Ovary (tissue), 10 donors: ENCODE measurements at places on chromosomes 3 and 15. TPM values are rescaled to one million over a fixed set of nuclear protein-coding genes. Genes with fewer than 3 reads are reported as not detected.

The PCOLCE2 gene
- 3.2 TPM for polyA plus RNA-seq

- no peak for DNase-seq
These were observed 20.9 kb upstream of the MUC20 start for GRCh38 chr3:195699860-195700259.

DNA sequence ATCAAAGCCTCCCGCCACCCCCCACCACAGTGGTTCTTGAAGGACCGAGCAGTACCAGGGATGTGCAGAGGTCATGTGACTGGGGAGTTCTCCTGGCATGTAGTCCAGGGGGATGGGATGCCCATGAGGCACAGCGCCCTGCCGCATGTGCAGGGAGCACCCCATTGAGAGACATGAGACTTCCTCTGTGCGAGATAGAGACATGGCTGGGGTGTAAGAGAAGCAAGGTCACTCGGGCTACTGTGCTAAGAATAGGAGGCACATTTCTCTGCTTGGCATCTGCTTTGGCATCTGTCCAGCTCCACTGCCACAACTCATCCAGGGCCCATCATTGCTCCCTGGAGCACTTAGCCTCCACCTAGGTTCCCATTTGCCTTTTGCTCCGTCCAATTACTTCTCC, 2.4 kb upstream of the CYP1A1 start:
- DNase-seq: no peak

DNA sequence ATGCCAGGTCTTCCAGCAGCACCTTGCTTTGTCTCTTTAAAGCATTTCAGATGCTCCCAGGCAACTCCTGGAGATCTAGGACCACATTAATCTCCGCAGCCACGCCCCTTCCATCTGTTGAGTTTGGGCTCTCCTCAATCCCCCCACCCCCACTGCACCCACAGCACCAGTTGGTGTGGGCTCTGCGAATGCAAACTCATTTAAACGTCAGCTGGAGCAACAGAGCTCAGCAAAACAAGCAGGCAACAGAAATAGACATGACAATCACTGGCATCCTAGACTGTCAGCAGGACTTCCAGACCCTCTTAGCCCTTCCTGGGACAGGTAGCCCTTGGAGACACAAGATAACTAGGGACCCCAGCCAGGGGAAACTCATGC, 106.9 kb downstream of the LSM3 start:
- DNase-seq: no peak

GRCh38 chr3:12999147-13000140, 73.8 kb downstream of the IQSEC1 start:
- no peak for DNase-seq

GRCh38 chr15:62793752-62794144, 248.8 kb upstream of the TPM1 start:
- DNase-seq: no peak

- DNase-seq: no peak
These were observed 124.7 kb downstream of the WNT5A start for GRCh38 chr3:55362210-55362960.

GRCh38 chr15:74863239-74864056, 9.7 kb downstream of the SCAMP2 start:
- no peak for DNase-seq

- no peak for DNase-seq
These were observed 125.0 kb downstream of the ZNF280D start for GRCh38 chr15:56608140-56608778.

DNA sequence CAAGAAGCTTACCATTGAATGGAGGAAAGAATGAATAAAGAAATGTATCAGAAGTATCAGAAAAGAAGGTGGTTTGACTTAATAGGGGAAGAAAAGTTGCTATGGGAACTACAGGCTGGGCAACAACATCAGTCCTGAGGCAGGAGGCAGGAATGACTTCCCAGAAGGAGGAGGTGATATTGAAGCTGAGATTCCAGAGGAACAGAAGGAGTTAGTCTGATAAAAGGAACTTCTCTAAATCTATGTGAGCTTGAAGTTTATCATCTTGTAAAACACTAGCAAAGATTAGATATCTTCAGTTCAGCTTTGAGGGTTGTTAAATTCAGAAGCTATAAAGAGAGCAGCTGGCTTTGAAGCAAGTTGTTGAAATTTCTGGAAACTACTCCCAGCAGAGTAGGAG, 213.3 kb upstream of the THRB start:
- no peak for DNase-seq

The CNTN6 gene
- 0.04 TPM for polyA plus RNA-seq

The C3orf85 gene
- polyA plus RNA-seq: not detected

The IL5RA gene
- 0.63 TPM for polyA plus RNA-seq

The SAMD7 gene
- polyA plus RNA-seq: not detected

GRCh38 chr3:115912372-115912771, 289.1 kb downstream of the GAP43 start:
- peak; percentile 28 for DNase-seq

- DNase-seq: no peak
These were observed 174.7 kb downstream of the IGF1R start for GRCh38 chr15:98823012-98823458.

- DNase-seq: peak; percentile 22
These were observed 309.2 kb downstream of the MAGI1 start for GRCh38 chr3:65729555-65729954.

GRCh38 chr3:129614927-129615363, 8.5 kb upstream of the PLXND1 start:
- DNase-seq: no peak

The GOLGA8T gene
- polyA plus RNA-seq: 0.17 TPM

DNA sequence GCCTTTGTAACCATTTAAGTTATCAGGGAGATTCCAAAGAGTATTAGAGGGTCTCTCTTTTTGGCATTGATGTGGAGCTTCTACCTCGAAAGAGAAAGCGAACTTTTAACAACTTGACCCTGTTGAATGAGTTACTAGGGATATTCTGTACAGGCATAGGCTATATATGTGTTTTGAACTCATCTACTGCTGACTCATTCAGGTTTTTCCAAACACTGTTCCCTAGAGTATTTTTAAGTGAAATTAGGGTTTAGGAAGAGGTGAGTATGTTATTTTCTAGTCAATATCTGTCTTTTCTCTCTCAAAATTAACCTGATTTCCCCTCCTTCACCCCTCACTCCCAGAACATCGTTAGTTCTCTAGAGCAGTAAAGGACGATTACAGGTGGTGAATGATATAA, 228.1 kb upstream of the C2CD4B start:
- no peak for DNase-seq

DNA sequence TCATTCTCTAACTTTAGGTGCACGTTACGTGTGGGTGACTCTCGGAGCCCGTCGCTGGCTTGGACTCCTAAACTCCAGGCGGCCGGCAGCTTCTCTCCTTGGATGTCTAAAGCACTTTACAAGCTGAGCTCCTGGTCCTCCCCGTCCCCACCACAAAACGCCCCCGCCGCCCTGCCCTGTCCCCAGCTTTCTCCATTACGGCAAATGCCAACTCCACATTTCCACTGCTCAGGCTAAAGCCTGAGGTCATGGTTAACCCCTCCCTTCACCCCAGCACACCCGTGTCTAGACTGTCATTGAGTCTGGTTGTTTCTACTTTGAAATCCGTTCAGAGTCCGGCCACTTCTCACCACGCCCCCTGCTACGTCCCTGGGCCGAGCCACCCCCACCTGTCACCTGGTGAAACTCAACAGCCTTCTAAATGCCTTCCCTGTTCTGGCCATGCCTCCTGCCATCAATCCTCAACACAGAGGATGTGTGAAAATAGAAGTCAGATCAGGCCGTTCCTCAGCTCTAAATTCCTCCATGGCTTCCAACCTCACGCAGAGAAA, 8.1 kb upstream of the PCSK6 start:
- DNase-seq: no peak

The TMEM39A gene
- 12.9 TPM for polyA plus RNA-seq

GRCh38 chr3:197787412-197787811, 3.6 kb upstream of the LRCH3 start:
- no peak for DNase-seq

- no peak for DNase-seq
These were observed 47.2 kb downstream of the CCDC12 start for GRCh38 chr3:46929324-46929723.

GRCh38 chr3:24232784-24233183, 261.9 kb downstream of the THRB start:
- no peak for DNase-seq

- no peak for DNase-seq
These were observed 21.0 kb downstream of the BOC start for GRCh38 chr3:113232342-113232741.

The CPEB1 gene
- 6.7 TPM for polyA plus RNA-seq

- no peak for DNase-seq
These were observed 89.6 kb downstream of the TM4SF4 start for GRCh38 chr3:149564079-149564478.

- DNase-seq: no peak
These were observed 231.2 kb upstream of the CADM2 start for GRCh38 chr3:84727616-84728015.

DNA sequence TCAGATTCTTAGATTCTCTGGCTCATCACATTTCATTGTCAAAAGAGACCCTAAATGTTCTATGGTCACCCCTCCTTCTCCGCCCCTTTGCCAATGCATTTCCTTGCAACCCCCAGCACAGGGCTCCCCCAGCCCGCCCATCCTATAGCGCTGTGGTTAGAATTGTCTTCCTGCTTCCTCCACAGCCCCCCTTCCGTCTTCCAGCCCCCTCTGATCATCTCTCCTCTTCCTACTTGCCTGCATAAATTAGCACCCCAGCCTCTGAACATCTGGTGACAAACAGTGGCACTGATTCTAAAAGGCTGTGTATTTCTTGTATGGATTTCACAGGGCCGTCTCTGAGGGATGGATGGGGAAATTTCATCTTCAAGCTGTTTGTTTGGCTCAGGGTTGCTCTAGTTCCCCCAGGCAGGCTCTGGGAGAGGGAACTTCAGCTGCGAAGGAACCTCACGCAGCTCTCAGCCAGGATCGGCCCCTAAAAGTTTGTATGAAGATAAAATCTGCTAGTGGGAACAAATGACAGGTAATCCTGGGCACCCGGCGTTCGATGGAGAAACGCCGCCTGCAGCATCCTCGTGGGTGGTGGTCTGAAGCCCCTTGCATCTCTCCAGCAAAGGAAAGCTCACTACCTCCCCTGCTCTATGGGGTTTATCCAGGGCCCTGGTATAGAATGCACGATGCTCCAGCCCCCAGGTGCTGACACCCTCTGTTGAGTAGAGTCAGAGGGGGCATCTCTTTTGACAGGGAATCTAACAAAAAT, 83.0 kb downstream of the WNT7A start:
- no peak for DNase-seq

The CRTC3 gene
- 86.7 TPM for polyA plus RNA-seq

GRCh38 chr3:49724586-49724985, 835 bp upstream of the GMPPB start:
- no peak for DNase-seq

DNA sequence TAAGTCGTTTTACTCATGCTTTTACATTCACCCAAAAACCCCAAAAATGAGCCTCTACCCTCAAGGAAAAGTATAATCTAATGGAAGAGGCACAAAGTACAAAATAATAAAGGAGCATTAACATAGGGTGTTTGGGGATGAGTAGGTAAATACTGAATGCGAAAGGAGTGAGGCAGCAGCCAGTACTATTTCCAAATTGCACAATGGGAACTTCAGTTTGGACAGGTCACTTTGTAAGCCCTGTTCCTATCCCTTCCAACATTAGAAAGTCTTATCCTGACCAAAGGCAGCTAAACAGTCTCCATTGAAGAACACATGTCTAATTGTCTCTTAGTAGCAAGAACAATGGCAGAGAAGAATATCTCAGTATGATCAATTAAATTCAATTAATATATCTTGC, 728.3 kb downstream of the GBE1 start:
- DNase-seq: no peak

The WDR93 gene
- 0.33 TPM for polyA plus RNA-seq

- DNase-seq: no peak
These were observed 41.6 kb downstream of the FBN1 start for GRCh38 chr15:48603922-48604321.

DNA sequence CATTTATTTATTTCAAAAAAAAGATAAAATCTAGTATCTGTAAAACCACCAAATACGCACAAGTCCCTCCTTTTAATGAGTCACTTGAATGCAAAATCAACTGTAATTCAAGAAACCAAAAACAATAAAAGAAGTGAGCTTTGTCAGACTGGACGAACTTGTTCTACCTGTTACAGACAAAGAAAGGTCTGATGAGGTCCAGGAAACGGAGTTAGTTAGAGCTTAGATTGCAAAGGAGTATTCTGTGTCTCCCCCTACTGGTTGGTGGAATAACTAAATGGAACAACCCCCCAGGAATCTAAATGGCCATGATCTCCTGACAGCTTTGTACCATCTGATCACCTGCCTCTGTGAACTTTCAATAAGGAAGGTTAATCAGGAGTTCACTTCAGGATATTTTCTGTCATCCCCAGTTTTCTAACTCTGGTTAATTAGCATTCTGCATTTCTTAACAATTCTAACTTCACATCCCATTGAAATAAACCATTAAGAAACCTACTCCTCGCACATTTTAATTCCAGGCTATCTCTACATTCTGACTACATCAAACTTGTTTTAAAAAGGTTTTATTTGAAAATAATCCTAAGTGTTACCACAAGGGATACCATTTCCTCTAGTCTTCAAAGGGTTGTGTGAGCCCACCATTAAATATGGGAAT, 333.0 kb upstream of the SATB1 start:
- DNase-seq: no peak

The CCR3 gene
- not detected for polyA plus RNA-seq

The ZDHHC23 gene
- polyA plus RNA-seq: 2.9 TPM

The CHRM5 gene
- not detected for polyA plus RNA-seq

GRCh38 chr3:55555873-55556618, 68.9 kb upstream of the WNT5A start:
- DNase-seq: no peak

GRCh38 chr3:2771193-2771592, 339.0 kb downstream of the IL5RA start:
- no peak for DNase-seq

The EXD1 gene
- polyA plus RNA-seq: not detected

The CRTAP gene
- polyA plus RNA-seq: 192 TPM

The CFAP100 gene
- not detected for polyA plus RNA-seq

- no peak for DNase-seq
These were observed 76.7 kb upstream of the FAM3D start for GRCh38 chr3:58743296-58743695.

The CPLX3 gene
- polyA plus RNA-seq: not detected

The ZBTB47 gene
- polyA plus RNA-seq: 18.8 TPM

DNA sequence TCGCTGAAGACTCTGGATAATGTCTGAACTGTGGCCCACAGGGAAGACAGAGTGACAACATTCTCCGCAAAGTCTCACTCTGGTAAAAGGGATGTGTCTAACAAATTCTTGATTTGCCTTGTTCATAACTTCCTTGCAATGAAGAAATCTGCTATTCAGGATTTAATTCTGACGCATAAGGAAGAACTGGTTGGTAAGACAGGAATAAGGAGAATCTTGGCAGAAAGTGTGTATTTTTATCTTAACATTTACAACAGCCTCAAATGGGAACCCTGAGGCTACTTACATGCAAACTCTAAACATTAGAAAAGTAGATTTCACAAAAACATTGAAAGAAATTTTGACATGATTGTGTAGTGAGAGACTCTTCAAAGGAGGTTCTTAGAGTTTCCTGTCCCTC, 10.8 kb upstream of the PLD1 start:
- DNase-seq: no peak

The GADL1 gene
- 0.01 TPM for polyA plus RNA-seq
